T follicular helper cell (primary cell): ENCODE measurements at places on chromosomes 1 and 21.

GRCh38 chr1:182114627-182115023 lies 53.1 kb upstream of the ZNF648 start:
- DNase-seq, result no peak

DNA sequence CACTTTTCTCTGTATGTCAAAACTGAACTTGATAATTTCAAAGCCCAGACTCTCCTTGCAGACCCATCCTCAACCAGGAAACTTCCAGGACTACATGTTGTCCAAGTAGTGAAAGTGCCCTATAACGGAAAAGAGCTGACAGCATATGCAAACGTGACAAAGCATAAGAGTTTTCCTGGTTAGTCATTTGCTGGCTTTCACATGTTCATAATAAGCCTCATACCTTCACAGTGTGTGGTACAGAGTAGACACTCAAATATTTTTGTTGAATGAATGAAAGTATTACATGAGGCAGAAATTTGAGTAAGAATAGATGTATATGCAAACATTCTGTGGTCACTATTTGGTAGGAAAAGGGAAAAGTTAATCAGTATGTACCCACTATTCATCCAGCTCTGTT lies 473.3 kb downstream of the MRPL39 start:
- DNase-seq, result no peak

- DNase-seq, result no peak
Observed at GRCh38 chr1:112998592-112999235, 42.7 kb upstream of the SLC16A1 start.

GRCh38 chr1:199098468-199098867 lies 459.6 kb downstream of the PTPRC start:
- no peak for DNase-seq

DNA sequence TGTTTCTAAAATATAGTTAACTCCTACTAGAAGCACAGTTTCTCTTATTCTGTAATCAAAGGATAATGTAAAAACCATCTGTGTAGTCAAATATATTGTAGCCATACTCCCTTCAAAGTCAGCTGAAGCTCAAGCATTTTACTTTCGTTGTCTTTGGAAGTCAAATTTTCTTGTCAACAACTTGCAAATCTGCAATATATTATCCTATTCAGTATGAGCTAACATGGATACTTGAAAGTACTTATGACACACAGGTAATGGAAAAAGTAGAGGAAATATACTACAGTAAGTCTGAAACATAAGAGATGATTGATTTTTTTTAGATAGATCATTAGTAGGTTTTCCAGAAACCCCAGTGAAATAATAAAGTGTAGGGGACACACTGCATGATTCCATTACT lies 121.5 kb downstream of the COL24A1 start:
- no peak for DNase-seq

DNA sequence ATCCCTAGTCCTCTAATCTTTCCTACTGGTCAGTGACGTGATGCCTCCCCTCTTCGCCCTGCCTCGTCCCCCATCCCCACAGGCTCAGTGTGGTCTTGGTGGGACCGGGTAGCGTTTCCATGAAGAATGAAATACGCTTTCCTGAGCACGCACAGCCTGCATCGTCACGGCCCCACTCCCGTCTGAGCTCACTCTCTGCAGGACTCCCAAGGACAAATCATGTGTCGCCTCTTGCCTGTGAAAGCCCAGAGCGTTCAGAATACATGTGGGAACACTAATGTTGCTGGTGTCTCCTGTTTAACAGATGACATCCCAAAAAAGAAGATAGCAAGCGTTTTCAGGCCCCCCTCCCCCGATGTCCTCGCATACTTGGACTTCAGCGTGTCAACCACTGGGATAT lies 49.2 kb downstream of the S100B start:
- no peak for DNase-seq

- DNase-seq, result no peak
Observed at GRCh38 chr21:42207426-42207825, 11.5 kb upstream of the ABCG1 start.

DNA sequence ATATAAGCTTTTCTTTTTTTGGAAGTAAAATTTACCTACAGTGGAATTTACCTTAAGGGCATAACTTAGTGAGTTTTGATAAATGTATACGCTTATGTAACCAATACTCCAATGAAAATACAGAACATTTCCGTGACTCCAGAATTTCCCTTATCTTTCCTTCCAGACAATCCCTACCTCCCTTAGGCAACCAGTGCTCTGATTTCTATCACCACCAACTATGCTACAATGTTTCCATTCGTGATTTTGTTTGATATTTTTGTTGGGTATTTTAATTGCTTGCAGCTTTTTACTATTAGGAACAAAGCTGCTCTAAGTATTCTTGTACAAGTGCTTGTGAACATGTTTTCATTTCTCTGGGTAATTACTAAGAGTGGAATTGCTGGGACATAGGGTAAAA lies 14.6 kb downstream of the IFT25 start:
- DNase-seq, result no peak

GRCh38 chr1:157878059-157878458 lies 36.5 kb upstream of the CD5L start:
- DNase-seq, result no peak

DNA sequence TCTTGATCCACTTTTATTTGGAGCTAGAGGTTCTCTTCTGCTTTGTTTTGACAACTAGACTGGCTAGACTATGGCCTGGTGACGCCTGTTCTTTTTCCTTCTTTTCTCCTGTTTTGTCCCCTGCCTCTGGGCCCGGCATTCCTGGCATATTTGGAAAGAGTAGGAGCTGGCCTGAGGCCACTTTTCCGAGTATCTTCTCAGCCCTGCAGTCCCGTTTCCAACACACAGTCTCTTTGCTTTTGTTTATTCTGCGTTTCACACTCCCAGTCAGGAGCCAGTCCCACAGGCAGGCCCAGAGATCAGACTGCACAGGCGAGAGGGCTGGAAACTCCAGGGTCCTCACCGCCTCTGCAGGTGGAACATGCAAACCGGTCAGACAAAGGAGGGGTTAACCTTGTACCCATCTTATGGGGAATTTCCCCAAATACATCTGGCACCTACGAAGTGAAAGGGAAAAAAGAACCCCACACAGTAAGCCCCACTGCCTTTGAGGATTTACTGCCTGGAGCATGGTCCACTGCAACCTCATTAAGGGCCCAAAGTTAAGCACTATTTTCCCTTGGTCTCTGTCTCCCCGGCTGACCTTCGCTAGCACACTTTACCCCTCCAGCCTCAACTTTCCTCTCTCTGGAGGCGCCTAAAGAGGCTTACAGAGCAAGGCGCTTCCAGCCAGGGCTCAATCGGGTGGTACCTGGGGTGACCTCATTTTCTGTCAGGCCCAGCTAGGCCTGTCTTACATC lies 141.1 kb downstream of the TOMM20 start:
- no peak for DNase-seq

- DNase-seq, result no peak
Observed at GRCh38 chr1:49111931-49112330, 335.2 kb upstream of the BEND5 start.

GRCh38 chr1:37342736-37343135 lies 131.6 kb upstream of the ZC3H12A start:
- DNase-seq, result no peak

DNA sequence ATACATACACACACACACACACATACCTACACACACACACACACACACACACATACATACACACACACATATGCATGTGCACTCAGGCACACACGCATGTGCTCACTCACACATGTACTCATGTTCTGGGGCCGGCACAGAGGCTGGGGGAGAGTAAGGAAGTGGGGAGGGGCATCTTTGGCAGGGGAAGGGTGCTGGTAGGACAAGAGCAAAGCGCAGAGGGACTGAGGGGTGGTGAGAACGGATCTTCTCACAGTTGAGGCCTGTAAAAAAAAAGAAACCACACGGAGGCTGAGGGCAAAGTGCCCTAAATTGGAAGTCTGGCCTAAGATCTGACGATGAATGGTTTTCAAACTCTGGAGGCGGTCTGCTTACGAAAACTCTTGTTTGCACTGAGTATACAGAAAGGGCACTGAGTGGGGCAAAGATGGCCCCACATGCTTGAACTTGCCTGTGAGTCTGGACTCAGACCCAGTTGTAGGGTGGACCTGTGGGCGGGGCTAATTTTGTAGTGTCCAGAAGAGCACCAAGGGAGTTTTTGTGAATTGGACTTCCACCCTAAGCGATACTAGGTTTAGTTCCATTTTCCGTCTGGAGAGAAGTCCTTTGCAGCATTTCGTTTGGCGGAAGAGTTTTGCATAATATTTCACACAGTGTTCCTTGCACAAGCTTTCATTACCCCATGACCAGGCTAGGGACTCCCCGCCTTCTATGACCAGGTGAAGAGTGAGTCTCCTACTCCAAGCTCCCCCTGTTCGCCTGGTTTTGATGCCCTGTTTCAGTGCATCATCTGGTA lies 79.3 kb upstream of the LYST start:
- DNase-seq, result no peak

DNA sequence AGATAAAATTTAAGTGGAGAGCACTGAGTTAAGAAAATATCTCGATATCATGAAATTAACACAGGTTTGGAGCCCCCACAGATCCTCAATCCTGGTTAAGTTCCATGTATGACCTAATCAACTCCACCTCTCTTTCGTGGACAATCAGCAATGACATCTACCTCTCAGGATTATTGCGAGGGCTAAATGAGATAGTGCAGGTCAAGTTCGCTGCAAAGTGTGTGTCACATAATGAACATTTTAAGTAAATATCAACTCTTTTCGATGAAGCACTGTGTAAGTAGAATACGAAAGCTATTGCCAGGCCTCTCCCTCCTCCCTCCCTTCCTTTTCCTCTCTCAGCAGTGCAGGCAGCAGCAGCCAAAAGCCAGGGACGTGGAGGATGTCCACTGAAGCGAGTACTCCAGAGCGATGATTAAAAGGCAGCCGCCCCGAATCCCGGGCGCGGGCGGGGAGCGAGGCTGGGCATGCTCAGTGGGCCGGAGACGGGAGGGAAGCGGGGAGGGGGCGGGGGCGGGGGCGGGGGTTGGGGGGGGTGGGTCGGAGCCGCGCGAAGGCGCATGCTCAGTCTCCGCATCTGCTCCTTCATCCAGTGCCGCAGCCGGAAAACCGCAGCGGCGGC lies at the start of gene CAMSAP2:
Gene CAMSAP2, plus strand, starts transcription at position 567 of the 622 bp plus-strand sequence. CDS start 935 bp downstream, outside the sequence.
- DNase-seq, result peak; percentile 42

- no peak for DNase-seq
Observed at GRCh38 chr1:91498498-91499245, 2.0 kb upstream of the CDC7 start.

- DNase-seq, result no peak
Observed at GRCh38 chr1:172815740-172816139, 156.8 kb downstream of the FASLG start.

DNA sequence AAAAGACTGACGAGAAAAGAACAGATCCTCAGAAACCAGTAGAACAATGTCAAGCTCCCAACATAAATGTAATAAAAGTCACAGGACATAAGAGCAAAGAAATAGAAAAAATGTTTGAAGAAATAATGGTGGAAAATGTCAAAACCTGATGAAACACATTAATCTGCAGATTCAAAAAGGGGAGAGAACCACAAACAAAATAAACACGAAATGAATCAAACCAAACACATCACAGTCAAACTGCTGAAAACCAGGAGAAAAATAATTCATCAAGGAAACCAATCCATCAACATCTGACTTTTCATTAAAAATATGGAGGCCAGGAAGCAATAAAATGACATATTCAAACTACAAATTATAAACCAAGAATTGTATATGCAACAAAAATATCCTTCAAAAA lies 31.9 kb downstream of the TRIM33 start:
- DNase-seq, result no peak

DNA sequence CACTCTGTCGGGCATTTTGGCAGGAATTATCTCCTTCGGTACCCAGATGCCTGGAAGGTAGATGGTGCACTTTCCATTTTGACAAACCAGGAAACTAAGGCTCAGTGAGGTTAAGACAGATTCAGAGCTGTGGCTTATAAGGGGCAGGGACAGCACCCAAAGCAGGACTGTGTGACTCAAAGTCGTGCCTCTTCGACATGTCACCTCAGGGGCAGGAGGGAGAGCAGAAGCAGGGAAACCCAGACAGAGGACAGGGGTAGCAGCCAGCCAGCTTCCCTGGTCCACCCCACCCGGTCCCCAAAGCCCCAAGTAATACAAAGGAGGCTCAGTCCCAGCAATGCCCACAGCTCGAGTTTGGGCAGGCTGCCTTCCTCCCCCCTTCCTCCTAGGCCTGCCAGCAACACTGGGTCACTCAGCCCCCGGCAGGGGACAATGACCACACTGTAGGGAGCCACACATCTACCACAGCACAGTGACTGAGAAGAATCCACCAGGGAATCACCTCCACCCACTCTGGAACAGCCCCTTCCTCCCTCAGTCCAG lies 2.5 kb downstream of the RHOC start:
- no peak for DNase-seq

GRCh38 chr1:66069976-66070876 lies 277.5 kb downstream of the PDE4B start:
- DNase-seq, result no peak

- no peak for DNase-seq
Observed at GRCh38 chr1:244361764-244362473, 89.8 kb downstream of the ADSS2 start.

GRCh38 chr1:235411489-235412486 lies 44.6 kb downstream of the TBCE start:
- DNase-seq, result no peak

DNA sequence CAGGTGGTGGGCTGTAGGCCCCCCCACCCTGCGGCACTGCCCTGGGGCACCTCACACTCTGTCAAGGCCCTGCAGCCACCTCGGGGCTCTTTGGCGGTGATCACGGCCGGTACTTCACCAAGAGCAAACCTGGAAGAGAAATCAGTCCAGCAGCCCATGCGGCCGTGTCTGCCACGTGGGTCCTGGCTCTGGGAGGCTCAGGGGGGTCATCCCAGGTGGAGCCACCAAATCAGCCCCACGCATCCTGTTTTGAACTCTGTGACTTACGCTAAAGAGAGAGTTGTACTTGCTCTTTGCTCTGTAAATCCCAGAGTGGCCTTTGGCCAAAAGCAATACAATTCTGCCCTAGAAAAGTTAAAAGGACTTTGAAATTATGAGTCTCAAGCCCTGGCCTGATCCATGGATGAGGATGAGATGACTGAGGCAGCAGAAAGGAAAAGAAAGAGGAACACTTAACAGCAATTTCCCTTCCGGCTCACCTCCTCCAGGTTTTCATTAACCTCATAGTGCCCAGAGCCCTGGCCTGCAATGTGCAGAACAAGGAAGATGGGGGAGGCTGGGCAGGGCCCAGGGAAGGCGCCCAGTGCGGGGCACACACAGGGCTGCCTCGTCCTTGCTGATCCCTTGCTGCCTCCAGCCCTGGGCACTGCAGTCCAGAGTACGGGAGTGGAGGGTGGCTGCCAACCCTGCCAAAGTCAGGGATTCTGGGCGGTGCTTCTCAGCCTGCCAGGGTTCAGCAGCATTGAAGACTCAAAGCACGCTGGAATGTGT lies 337.0 kb downstream of the MATN1 start:
- no peak for DNase-seq

DNA sequence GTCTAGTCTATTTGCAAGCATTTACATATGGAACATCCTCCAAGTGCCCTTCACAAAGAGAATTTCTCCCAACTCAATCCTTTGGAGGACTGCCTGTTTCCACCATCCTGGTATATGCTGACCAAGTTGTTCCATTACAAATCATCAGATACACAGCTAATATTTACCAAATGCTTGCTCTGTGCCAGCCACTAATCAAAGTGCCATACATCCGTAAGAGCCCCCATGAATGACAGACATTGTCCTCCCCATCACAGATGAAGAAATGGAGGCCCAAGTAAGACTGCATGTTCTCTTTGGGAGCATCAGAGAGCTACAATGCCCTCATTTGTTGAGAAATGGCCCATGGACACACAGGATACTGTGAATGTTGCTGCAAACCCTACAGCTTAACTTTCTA lies 130.0 kb upstream of the BACE2 start:
- no peak for DNase-seq
